Vagina (tissue), 2 donors: ENCODE measurements at places on chromosomes 5 and 9.

- DNase-seq: no peak
Measured at GRCh38 chr5:142863856-142864255, 93.7 kb downstream of the ARHGAP26 start.

- DNase-seq: no peak
Measured at GRCh38 chr5:67813877-67814539, 401.5 kb upstream of the PIK3R1 start.

- DNase-seq: no peak
Measured at GRCh38 chr9:135766251-135766650, 64.3 kb downstream of the KCNT1 start.

DNA sequence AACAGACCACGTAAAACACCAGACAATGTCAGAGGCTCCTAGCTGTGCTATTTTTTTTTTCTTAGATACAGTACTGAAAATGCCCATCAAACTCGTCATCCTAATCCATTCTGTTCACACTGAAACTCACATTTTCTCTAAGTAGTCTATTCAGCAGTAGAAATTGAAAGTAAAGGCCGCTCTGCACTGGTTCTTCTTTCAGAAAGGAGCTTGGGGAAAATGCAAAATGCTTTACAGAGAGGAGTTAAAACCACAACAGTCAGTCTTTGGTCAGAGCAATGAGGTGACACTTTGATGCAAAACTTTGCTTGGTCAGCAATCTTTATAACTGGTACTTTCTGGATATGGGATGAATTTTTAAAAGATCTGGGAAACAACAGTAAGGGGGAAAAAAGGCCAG lies 43.8 kb upstream of the SUSD1 start:
- DNase-seq: no peak

DNA sequence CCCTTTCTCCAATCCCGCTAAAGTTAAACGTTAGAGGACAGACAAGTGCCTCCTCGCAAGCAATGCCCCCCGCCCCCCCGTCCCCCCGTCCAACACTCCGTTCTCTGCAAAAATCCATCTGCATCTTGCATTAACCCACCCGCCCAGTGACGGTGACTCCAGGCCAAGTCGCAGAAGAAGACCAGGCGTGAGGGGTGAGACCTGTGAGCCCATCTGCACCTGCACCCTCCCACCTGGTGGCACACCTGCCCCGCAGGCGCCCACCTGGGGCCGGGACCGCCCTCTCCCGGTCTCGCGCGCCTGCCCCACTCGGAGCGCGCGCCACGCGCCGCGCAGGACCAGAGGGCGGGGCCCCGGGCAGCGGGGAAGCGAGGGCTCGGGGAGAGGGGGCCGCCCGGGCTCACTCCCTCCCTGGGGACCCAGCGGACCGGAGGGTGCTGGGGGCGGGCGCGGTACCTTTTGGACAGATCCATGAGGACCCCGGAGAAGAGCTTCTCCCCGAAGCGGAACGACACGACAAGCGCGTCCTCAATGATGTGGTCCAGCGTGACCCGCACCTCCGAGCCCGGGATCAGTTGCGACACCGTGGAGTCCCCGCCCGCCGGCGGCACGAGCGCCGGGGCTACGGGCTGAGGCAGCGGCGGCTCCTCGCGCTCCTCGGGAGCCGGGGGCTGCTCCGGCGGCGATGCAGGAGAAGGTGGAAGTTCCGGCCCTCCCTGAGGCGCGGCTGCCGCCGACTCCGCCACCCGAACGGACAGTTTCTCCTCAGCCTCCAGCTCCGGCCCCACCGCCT lies 705 bp downstream of the PWWP2A start:
- DNase-seq: no peak

- DNase-seq: no peak
Measured at GRCh38 chr5:40258222-40258621, 421.5 kb upstream of the PTGER4 start.
